Brain (organoid and tissue), 16 donors: ENCODE measurements at places on chromosomes 3 and 15. TPM values are rescaled to one million over a fixed set of nuclear protein-coding genes. Genes with fewer than 3 reads are reported as not detected.

The SMCO1 gene
- polyA plus RNA-seq = not detected

The THAP10 gene
- 5.5 TPM for polyA plus RNA-seq

The ADCY5 gene
- polyA plus RNA-seq = 14.5 TPM

The GOLGA8S gene
- polyA plus RNA-seq = not detected

The SCG3 gene
- 144 TPM for polyA plus RNA-seq

The RTP1 gene
- polyA plus RNA-seq = 0.93 TPM

The LYZL4 gene
- not detected for polyA plus RNA-seq

The ST8SIA2 gene
- polyA plus RNA-seq = 11.6 TPM

The NR2F2 gene
- 60.4 TPM for polyA plus RNA-seq

The TNFAIP8L3 gene
- 2.5 TPM for polyA plus RNA-seq

The CHCHD4 gene
- 13.3 TPM for polyA plus RNA-seq

The CACNA2D2 gene
- 3.0 TPM for polyA plus RNA-seq

The FOXB1 gene
- polyA plus RNA-seq = 1.9 TPM

The BCHE gene
- 2.7 TPM for polyA plus RNA-seq

The SLC51A gene
- polyA plus RNA-seq = not detected

The RARB gene
- polyA plus RNA-seq = 3.7 TPM

The AP3B2 gene
- polyA plus RNA-seq = 78.1 TPM

The MAGI1 gene
- 6.5 TPM for polyA plus RNA-seq

The KCTD6 gene
- polyA plus RNA-seq = 5.2 TPM

The MUSTN1 gene
- 25.5 TPM for polyA plus RNA-seq

The DNAJA4 gene
- polyA plus RNA-seq = 24.2 TPM

The SLC22A13 gene
- polyA plus RNA-seq = not detected

The CAMK2N2 gene
- 94.8 TPM for polyA plus RNA-seq

The GPR27 gene
- polyA plus RNA-seq = 9.5 TPM

The CLSTN2 gene
- polyA plus RNA-seq = 34.1 TPM

The COL6A5 gene
- polyA plus RNA-seq = not detected
